Renal cortical epithelial cell (primary cell): ENCODE measurements at places on chromosomes 4 and X. TPM values are rescaled to one million over a fixed set of nuclear protein-coding genes. Genes with fewer than 3 reads are reported as not detected.

ADAMTS3 gene
- total RNA-seq: 15.9 and 22.1 TPM in 2 replicates

DNA sequence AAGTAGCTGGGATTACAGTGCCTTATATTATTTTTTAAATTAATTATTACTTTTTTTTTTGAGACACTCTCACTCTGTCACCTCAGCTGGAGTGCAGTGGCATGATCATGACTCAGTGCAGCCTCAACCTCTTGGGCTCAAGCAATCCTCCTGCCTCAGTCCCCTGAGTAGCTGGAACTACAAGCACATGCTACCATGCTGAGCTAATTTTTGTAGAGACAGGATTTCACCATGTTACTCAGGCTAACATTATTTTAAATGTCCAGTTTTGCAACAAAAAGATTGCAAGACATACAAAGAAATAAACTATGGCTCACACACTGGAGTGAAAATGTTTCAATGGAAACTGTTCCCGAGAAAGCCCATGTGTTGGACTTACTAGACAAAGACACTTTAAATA is 59.2 kb downstream of the MND1 start:
- no peak for DNase-seq

DNA sequence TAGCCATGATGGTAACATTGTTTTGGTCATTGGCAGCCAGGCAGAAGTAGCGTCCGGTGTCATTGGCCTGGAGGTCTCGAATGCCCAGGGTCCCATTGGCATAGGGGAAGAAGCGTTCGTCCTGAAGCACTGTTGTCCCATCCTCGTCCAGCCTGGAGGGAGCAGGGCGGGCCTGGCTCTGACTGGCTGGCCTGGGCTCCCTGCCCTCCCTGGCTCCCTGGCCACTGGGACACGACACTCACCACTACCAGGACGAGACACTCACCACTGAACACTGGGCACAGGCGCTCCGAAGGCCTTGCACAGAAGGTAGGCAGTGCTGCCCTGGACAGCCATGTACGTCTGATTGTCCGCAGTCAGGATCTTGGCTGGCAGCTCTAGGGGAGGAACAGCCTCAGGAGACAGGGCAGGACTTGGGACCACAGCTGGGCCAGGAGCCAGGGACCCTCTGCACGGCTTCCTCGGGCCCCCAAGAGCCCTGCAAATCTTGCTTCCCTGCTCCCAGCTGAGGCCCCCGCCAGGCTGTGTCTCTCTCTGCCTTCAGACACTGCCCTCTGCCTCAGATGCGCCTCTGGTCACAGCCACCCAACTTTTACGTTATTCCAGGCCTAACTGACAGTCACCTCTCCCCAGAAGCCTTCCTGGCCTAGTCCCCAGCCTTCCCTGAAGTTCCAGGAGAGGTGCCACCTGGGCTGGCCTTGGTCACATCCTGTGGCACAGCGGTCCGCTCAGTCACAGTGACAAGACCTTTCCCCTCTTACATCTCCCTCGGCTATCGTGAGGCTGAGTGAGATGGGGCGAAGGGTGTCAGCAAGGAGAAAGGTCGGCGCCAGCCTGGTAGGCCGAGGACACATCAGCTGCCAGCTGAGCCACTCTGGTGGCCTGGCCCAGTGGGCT is 17.1 kb downstream of the L1CAM start:
- DNase-seq: no peak

BCORL1 gene
- 0.69 and 9.4 TPM in 2 replicates for total RNA-seq

FGA gene
- total RNA-seq: 0.17 and 7.0 TPM in 2 replicates

DNA sequence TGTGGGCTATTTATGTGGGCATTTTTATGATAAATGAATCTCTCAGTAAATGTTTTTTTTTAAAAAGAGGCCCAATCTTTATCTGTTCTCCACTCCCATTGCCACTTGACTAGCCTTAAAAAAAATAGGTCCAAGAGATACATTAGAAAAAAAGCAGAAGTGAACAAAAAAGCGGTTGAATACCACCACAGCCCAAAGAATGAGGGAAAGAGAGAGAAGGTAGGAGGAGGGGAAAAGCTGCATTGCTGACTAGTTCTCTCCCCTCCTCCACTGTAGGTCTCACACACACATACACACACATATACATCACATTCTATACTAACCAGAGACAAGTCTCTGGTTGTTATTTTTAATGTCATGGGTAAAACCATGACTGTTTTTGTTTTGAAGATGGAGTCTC is 95.8 kb upstream of the IL13RA1 start:
- no peak for DNase-seq

ABRAXAS1 gene
- 15.4 and 25.4 TPM in 2 replicates for total RNA-seq

- DNase-seq: no peak
These were observed 2.0 kb upstream of the METAP1 start for GRCh38 chr4:98993419-98994071.

PASD1 gene
- total RNA-seq: not detected in 2 replicates

DNA sequence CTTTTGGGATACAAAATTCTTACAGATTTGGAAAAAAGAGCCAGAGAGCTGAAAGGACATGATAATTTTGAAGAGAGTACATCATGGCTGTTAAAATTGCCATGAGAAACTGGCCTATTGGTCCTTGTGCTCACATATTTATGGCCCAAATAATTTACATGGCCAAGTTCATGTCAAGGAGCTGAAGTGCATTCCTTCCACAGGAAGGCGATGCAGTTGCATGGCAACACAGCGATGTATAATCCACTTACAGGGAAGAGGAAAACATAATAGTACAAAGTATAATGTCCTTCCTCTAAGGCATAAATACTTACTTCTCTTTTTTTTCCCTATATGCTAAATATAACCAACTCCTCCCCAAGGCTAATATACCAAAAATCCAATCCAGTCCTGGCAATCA is 914.5 kb upstream of the AGA start:
- no peak for DNase-seq

GRCh38 chr4:76306882-76307659 is 538 bp downstream of the STBD1 start:
- DNase-seq: no peak

F8 gene
- 4.7 and 5.2 TPM in 2 replicates for total RNA-seq

DNA sequence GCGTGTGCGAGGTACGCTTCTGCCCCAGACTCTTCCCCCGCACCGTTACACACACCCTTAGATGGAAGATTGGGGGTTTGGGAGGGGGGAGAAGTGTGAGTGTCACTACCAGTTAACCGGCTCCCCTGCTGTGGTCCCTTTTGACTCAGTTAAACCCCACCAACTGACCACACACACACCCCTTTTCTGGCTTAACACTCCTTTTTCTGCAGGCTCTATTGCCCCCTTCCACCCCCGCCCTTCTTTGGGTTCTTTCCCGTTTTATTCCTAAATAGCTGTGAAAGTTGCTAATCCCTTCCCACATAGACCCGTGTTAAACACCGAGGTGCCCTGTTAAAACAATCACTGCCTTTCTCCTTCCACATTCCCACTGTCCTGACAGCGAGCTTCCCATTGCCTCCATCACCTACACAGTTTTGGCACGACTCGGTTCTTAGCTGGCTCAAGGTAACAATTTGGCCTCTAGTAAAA is 3.7 kb upstream of the NR3C2 start:
- DNase-seq: no peak

DNA sequence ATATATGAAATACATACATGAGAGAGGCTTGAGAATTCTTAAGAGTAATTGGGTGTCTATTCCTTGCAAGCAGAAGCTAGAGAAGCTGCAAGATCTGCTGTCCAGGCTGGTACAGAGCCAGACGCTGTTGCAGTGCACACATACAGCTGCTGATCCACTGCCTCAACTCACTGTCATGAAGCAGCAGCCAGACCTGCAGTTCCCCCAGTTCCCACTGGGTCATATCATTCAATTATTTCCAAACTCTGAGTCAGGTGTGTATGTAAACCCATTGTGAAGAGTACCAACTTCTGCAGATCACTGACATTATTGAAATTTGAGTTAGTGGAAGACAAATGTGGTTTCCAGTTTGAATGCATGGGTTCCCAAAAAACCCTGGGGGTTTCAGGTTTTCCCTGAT is 1212.8 kb upstream of the ADGRL3 start:
- DNase-seq: no peak

DNA sequence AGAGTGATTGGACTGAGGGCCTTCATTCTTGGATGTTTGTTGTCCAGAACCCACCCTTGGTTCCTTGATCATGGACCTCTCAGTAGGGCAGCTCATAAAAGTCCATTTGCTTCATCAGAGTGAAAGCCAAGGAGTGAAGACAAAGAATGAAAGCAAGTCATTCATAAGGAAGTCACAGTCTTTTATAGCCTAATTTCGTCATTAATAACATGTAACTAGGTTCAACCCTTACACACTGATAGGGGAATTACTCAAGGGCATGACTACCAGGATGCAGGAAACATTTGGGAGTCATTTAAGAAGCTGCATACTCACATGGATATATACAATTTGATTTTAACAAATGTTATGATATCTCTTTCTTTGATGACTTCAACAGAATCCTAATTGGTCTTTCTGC is 95.2 kb downstream of the RPA4 start:
- peak; percentile 4 for DNase-seq

GRCh38 chrX:78673246-78673645 is 14.1 kb upstream of the RTL3 start:
- DNase-seq: peak; percentile 33
